ENCODE measurements at places on chromosomes 13 and 19.

GRCh38 chr13:72221276-72221962 is 354.4 kb upstream of the DACH1 start:
- DNase-seq = peak; percentile 60
- no peaks in the 10 kb centered on the region for H3K4me1 ChIP-seq
- H3K4me3 ChIP-seq = no peak overlapping the region
- no peak overlapping the region for H3K27ac ChIP-seq
- H3K36me3 ChIP-seq = no peaks in the 10 kb centered on the region

- DNase-seq = no peak
- no peaks in the 10 kb centered on the region for H3K36me3 ChIP-seq
- H3K4me3 ChIP-seq = no peak overlapping the region
- no peaks in the 10 kb centered on the region for H3K4me1 ChIP-seq
- H3K27me3 ChIP-seq = no peaks in the 10 kb centered on the region
- H3K27ac ChIP-seq = no peak overlapping the region
These were observed 26.2 kb downstream of the TUBA3C start for GRCh38 chr13:19155321-19155861.

DNA sequence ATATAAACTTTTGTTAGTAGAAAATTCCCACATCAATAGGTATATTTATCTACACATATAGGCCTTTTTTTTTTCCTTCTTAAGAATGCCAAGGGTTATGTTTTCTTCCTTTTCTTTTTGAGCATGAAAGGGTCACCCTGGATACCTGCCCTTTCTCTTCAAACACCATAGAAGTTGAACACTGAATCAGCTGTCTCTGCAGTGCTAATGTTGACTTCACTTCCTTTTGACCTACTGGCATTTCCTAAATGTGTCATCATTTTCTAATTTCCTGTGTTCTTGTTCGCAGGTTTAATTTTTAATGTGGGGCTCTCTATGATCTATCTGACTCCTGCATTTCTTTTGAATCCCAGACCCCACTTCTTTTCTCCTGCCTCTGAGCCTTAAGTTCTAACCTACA is 532.0 kb downstream of the GPC6 start:
- H3K27me3 ChIP-seq = no peaks in the 10 kb centered on the region
- no peak overlapping the region for H3K27ac ChIP-seq
- H3K4me1 ChIP-seq = no peaks in the 10 kb centered on the region
- H3K36me3 ChIP-seq = no peaks in the 10 kb centered on the region
- DNase-seq = no peak

- DNase-seq = no peak
- no peaks in the 10 kb centered on the region for H3K27me3 ChIP-seq
- H3K36me3 ChIP-seq = no peaks in the 10 kb centered on the region
- no peak overlapping the region for H3K4me3 ChIP-seq
- H3K4me1 ChIP-seq = peaks cover 10% of the 10 kb centered on the region
These were observed 97.3 kb upstream of the SOX1 start for GRCh38 chr13:111969551-111970135.

- H3K27me3 ChIP-seq = no peaks in the 10 kb centered on the region
- H3K27ac ChIP-seq = no peak overlapping the region
- peaks cover 3% of the 10 kb centered on the region for H3K36me3 ChIP-seq
- H3K4me1 ChIP-seq = no peaks in the 10 kb centered on the region
- H3K4me3 ChIP-seq = no peak overlapping the region
- no peak for DNase-seq
These were observed 22.0 kb upstream of the STOML3 start for GRCh38 chr13:39012608-39013007.

DNA sequence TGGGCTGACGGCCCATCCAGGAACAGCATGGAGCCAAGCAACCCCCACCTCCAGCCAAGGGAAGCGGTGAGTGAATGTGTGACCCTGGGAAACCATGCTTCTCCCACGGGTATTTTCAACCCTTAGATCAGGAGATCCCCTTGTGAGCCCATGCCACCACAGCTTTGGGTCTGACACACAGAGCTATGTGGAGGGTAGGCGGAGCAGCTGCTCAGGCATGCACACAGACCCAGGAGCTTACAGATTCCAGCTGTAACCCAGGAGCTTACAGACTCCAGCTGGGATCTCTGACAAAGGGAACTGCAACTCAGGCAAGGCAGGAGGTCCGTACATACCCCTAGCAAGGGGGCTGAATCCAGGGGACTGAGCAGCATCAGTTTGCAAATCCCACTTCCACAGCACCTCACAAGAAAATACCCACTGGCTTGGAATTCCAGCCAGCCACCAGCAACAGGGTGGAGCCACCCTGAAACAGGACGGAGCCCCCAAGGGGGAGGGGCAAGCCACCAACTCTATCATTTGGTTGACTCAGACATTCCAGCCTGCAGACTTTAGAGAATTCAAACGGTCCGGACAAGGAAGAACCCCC is 40.8 kb upstream of the RFXAP start:
- H3K27ac ChIP-seq = no peak overlapping the region
- H3K36me3 ChIP-seq = no peaks in the 10 kb centered on the region
- no peak overlapping the region for H3K4me3 ChIP-seq
- no peak for DNase-seq
- no peaks in the 10 kb centered on the region for H3K4me1 ChIP-seq

DNA sequence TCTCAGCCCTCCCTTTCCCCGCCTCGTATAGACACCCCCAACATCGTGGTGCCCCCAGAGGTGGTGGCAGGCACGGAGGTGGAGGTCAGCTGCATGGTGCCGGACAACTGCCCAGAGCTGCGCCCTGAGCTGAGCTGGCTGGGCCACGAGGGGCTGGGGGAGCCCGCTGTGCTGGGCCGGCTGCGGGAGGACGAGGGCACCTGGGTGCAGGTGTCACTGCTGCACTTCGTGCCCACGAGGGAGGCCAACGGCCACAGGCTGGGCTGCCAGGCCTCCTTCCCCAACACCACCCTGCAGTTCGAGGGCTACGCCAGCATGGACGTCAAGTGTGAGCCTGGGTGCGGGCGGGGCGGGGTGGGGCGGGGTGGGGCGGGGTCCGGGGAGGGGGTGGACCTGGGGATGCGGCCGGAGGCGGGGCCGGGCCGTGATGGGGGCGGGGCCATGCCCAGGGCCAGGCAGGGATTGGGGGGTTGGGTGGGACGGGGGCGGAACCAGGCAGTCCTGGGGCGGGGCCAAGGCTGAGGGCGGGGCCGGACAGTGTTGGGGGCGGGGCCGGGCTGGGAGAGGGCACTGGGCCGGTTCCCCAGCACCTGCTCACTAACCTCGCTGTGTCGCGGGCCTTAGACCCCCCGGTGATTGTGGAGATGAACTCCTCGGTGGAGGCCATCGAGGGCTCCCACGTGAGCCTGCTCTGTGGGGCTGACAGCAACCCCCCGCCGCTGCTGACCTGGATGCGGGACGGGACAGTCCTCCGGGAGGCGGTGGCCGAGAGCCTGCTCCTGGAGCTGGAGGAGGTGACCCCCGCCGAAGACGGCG is 7.8 kb downstream of the MAG start:
- H3K4me1 ChIP-seq = peaks cover 5% of the 10 kb centered on the region
- DNase-seq = no peak

Measured in Peyer's patch (tissue), 4 donors.